GM23338 (cell line): ENCODE measurements at places on chromosomes 4 and X. TPM values are rescaled to one million over a fixed set of nuclear protein-coding genes. Genes with fewer than 3 reads are reported as not detected.

Gene H2BW2
- polyA plus RNA-seq: 0.16 and 0.61 TPM in 2 replicates

Gene HERC5
- polyA plus RNA-seq: 22.8 and 24.4 TPM in 2 replicates

Gene RBM46
- 33.4 and 42.4 TPM in 2 replicates for polyA plus RNA-seq

Gene HS6ST2
- polyA plus RNA-seq: 0.82 and 0.85 TPM in 2 replicates

Gene KDM6A
- polyA plus RNA-seq: 14.9 and 22.8 TPM in 2 replicates

Gene MUC7
- polyA plus RNA-seq: not detected in 2 replicates

Gene MTMR1
- 4.5 and 5.6 TPM in 2 replicates for polyA plus RNA-seq

Gene RNF128
- 1.2 TPM in 2 replicates for polyA plus RNA-seq
